Left lobe of liver (tissue), 2 donors: ENCODE measurements at places on chromosomes 1 and 21. TPM values are rescaled to one million over a fixed set of nuclear protein-coding genes. Genes with fewer than 3 reads are reported as not detected.

Gene LRRN2
- total RNA-seq = 0.15 TPM

Gene CD1B
- total RNA-seq = not detected

Gene FAM177B
- total RNA-seq = not detected

Gene SPATA21
- not detected for total RNA-seq

Gene PLA2G5
- 5.8 TPM for total RNA-seq

Gene FALEC
- 0.35 TPM for total RNA-seq

Gene KRTAP24-1
- not detected for total RNA-seq

Gene NUP210L
- 0.10 TPM for total RNA-seq
